ENCODE measurements at places on chromosomes 1 and 21.

DNA sequence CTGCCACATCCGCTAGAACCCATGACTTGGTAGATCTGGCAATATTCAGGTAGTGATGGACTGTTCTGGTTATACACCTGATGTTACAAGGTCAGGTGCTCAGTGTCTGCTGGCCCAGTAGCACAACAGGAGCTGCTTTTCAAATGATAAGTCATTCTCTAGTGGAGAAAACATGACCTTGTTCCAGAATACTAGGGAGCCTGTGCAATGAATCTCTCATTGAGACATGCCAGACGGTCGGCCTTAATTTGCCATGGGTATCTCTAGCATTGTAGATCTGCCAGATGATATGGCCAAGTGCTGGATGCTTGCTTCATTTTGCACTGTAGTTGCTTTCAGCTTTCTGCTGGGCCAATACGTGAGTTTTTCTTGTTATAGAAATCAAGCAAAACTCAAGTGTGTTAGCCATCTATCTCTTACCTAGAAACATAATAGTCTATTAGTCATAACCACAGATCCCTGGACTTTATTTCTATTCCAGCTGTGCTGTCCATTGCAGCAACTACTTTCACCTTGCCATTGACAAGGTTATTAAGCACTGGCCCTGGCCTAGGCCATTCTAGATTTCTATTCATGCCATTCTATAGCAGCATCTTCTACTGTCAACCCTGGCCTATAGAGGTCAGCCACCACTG, 13.9 kb upstream of the CENPF start:
- DNase-seq: no peak

GRCh38 chr21:35853321-35854239, 206.7 kb downstream of the SETD4 start:
- no peak for DNase-seq

- DNase-seq: no peak
Measured at GRCh38 chr1:27660300-27660835, 11.6 kb downstream of the IFI6 start.

GRCh38 chr1:32500387-32501209, 35.7 kb downstream of the ZBTB8B start:
- peak; percentile 61 for DNase-seq

DNA sequence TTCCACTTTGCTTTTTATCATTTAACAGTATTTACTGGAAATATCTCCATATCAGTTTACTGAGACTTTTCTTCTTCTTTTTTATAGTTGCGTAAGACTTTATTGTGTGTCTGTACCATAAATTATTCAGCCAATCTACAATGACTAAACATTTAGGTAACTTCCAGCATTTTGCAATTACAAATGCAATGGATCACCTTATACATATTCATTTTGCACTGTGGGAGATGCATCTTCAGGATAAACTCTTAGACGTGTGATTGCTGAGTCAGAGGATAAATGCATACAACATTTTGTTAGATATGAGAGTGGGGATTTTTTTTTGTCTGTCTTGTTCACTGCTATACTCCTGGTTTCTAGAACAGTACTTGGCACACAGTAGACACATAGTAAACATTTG, 95.7 kb upstream of the GCLM start:
- DNase-seq: no peak

GRCh38 chr1:71780681-71781080, 501.7 kb downstream of the NEGR1 start:
- no peak for DNase-seq

All from DMS79 treated with DMSO at 0.1 percent for 48 hours (cell line).